ENCODE measurements at places on chromosomes 1 and 21.

GRCh38 chr1:50851034-50851433 lies 109.0 kb downstream of the FAF1 start:
- DNase-seq = no peak

- peak; percentile 80 for DNase-seq
Observed at GRCh38 chr1:19485362-19486187, at the start of gene CAPZB. Gene CAPZB (minus strand): TSS chr1:19485539. CDS start chr1:19485438, 101 bp downstream.

DNA sequence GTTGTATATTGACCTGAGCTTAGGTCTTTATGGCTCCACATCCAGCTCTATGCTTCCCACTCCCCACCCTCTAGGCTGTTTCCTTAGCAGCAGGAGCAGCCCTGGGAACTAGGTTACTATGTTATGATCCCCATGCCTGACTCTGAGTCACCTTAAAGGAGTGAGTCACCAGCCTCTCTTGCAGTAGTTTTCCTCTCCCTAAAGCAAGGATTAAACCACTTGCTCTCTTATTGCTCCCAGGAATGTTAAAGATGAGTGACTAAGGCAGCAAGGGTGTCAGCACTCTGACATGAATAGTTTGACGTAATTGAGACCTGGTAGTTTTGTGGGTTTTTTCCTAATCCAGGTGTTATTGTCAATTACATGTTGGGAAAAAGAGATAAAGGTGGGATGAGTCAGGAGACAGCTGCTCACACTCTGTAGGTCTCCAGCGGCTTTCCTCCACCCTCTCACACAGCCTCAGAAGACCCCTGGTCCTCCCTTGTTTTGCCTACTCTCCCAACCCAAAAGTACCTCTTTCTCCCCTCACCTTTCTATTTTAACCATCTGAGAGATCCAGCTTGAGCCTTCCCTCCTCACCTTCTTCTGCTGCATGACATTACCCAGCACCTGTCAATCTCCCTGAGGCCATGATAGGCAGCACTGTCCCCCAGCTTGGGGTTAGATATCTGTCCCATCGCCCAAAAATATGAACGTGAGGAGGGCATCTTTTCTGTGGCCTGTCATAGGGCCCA lies 369.1 kb upstream of the VAMP3 start:
- DNase-seq = no peak

DNA sequence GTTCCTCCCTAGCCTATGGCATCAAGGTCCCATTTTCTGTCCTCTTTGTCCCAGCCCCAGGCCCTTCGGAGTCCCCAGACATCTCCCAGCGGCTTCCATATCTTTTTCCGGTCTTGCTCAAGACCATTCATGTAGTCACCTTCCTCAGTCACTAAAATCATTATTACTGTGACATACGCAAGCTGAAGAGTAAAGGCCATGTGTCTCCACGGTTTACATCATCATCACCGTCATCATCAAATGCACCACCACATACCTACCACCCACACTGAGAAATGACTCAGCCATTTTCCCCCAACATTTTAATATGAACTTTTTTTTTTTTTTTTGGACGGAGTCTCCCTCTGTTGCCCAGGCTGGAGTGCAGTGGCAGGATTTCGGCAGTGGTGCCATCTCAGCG lies 43.4 kb downstream of the FHAD1 start:
- no peak for DNase-seq

DNA sequence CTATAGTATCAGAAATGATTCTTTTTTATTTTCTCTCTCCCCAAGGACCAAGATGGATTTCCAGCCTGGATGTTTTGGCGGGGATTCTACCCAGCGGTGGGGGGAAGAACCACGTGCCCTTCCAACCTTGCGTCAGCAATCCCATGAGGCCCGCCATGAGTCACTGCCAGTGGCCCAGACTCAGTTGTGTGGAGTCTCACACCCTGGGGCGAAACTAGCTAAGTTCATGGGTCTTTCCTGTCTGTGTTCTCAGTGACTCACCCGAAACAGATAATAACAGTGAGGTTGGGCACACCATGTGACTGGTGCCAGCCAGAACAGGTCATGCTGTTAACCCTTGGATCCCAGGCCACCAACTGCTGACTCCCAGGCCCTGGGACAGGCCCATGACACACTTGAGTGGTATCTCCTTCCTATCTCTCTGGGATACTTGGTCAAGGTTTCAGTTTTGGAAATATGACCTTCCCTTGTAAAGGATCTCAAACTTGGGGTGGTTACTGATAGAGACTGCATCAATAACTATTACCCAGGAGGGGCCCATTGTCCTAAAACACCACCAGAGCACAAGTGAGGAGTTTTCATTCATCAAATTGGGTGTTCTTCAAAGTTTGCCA lies 98.0 kb upstream of the DUSP10 start:
- no peak for DNase-seq

Measured in hematopoietic multipotent progenitor cell treated with erythropoietin and hydrocortisone succinate and interleukin-3 and kit ligand, for 17 days (in vitro differentiated cells).